ENCODE measurements at places on chromosomes 7 and 10. TPM values are rescaled to one million over a fixed set of nuclear protein-coding genes. Genes with fewer than 3 reads are reported as not detected.
A peak's percentile ranks its signal among the peaks of the same experiment; 100 is the strongest.

DNA sequence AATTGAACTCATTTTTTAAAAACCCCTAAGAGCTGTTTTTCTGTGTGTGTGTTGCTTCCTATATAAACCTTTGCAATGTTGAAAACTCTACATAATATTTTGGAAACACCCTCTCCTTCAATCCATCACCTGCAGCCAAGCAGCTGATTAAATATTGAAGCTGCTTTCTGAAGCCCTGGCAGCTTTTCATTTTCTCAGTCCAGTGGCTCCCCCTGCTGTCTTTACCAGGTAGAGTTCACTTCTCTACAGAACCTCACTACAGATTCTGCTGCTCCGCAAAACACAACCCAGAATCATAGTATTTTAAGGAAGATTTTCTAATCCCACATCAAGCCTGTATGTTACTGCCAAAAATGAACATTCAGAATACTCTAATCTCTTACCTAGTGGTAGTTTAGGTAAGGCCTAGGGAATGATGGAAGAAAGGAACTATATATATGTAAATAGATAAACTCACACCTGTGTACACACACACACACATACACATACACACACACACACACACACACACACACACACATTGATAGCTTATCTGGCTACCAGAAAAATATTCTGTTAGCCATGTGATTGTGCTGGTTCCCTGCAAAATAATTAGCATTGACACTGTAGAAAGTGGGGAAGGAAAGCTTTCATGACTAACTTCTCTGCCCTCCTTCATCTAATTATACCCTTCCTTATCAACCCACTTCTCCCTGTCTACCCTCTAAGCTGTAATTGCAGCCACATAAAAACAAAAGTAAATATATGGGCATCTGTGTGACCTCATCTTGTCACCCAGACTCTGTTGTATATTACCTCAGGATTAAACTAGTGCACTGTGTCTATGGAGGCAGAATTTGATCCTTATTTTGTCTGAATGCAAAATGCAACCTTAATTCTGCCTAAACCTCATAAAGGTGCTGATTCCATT is 229.5 kb upstream of the FZD1 start:
- peak; percentile 47 for DNase-seq

GRCh38 chr10:120360571-120360970 is 96.5 kb upstream of the PLPP4 start:
- DNase-seq: no peak

GRCh38 chr10:18238870-18239485 is 98.8 kb downstream of the CACNB2 start:
- no peak for DNase-seq

GRCh38 chr10:100879741-100880360 is 32.9 kb upstream of the SLF2 start:
- no peak for DNase-seq

- no peak for DNase-seq
These were observed 264.0 kb upstream of the NEBL start for GRCh38 chr10:21161090-21161625.

- DNase-seq: peak; percentile 12
These were observed 16.2 kb upstream of the SLC26A4 start for GRCh38 chr7:107644309-107644974.

- no peak for DNase-seq
These were observed 174.1 kb downstream of the AHR start for GRCh38 chr7:17472518-17472917.

DNA sequence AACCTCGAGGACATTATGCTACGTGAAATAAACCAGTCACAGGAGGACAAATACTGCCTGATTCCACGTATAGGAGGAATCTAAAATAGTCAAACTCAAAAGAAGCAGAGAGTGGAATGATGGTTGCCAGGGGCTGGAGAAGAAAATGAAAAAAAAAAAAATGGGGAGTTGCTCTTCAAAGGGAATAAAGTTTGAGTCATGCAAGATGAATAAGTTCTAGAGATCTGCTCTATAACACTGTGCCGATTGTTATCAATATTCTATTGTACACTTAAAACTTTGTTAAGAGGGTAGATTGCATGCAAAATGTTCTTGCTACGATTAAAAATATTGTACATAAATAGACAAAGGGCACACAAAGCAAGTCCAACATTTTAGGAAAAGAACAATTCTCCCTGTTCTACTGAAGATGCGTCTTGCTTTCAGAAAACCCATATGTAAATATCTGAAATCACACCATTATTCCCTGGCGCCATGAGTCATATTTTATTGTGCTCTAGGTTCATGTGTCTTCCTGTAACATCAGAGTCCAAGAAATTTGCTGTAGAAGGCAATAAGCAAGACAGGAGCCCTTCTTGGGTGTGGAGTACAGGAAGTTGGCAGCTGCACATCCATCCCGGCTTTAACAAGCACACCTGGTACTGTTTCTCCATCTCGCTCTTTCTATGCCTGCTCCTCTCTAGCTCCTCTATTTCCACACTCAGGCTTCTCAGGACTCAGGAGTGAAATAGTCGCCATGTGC is 145.9 kb downstream of the GFRA1 start:
- DNase-seq: no peak

PAX2 gene
- not detected for total RNA-seq

CNPY1 gene
- 0.16 TPM for total RNA-seq
